ENCODE measurements at places on chromosomes 11 and 22.

DNA sequence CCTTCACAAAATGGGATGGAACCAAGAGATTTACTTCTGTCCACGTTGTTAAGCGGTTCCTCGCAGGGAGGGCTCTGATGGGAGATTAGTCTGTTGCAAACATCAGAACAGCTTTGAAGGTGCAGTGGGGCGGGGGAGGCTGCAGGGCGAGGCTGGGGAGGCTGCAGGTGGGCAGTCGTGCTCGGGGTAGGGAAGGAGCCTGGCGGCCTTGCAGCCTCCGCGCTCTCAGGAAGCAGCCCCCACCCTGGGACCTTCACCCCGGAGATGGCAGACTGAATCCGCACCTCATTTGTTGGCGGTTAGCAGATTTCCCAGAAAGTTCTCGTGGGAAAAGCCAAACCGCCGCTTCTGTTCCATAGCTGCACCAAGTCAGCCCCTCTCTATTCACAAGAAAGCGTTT lies 237.3 kb downstream of the BRD1 start:
- no peak for DNase-seq

DNA sequence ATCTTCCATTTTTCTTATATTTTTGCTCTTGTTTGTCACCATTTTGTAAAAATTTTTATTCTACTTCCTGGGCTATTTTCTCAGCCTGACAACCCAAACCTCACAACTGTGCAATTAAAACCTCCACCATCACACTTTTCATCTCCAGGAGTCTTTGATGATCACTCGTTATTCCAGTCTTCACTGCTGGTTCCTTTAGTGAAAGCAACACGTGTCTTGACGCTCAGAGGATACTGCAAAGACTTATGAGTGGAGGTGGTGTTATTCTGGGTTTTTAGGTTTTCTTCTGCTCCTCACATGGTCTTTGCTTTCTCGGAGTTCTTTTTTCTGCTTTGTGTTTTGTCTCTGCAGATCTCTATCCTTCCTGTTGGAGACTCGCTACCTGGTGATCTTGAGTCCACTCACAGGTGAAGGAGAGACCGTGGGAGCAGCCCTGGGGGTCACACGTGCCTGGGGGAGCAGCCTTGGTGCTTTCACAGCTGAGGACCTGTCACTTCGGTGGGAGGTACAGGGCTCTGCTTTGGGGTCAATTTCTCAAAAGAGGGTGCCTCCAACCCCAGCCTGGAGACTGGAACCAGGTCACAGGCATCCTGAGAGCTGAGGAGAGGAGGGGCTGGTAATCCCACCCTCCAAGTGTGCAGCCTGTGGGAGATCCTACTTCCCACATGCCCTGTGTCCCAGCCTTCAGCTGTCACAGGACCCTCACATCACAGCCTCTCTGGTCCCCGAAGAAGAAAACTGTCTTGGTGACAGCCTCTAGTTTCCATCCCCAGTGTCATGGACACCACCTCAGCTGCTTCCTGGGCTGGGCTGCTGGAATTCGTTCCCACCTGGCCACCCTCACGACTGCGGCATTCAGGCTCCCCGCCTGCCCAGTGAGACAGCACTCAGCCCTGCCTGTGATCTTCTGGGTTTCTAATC lies 11.0 kb downstream of the SULT4A1 start:
- DNase-seq = no peak

GRCh38 chr11:20457001-20457799 lies 69.7 kb downstream of the PRMT3 start:
- DNase-seq = no peak

DNA sequence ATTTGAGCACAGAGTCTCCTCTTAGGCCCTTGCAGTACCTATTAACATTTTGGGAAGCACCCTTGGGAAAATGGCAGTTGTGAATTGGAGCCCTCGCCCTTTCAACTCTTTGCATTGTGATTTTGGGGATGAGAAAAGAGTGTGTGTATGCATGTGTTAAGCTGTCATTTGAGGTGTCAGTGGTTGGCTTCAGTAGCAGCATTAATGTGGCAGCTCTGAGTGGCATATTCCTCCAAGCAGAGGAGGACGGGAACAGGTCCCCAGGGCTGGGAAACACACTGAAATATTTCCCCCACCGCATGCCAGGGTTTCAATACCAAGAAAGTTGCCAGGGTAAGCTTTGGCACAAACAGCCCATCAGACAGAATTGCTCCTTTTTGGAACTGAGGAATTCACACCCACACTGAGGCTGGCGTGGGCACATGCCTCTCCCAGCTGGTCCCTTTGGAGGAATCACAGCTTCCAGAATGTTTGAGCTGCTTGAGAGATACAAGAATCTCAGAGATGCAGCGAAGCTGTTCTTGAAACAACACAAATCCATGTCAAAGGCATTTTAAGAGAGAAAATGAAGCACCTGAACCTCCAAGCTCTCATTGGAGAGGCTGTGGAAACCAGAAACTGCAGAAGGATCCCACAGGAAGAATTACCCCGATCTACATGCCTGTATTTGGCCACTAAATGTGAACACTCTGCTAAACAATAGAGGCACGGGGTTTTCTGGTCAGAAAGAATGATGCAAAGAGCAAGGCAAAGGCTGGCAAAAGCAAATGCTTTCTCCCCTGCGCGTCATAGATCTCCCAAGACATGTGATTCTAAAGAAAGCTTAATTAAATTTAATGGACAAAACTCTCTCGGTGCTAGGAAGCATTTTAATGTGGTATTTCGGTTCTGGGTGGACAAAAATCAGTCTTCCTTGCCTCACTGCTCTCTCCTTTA lies 67.2 kb upstream of the RCN1 start:
- peak; percentile 40 for DNase-seq

- DNase-seq = no peak
Observed at GRCh38 chr11:132423266-132423665, 1052.9 kb downstream of the NTM start.

GRCh38 chr11:17810746-17811145 lies 76.2 kb downstream of the KCNC1 start:
- no peak for DNase-seq

DNA sequence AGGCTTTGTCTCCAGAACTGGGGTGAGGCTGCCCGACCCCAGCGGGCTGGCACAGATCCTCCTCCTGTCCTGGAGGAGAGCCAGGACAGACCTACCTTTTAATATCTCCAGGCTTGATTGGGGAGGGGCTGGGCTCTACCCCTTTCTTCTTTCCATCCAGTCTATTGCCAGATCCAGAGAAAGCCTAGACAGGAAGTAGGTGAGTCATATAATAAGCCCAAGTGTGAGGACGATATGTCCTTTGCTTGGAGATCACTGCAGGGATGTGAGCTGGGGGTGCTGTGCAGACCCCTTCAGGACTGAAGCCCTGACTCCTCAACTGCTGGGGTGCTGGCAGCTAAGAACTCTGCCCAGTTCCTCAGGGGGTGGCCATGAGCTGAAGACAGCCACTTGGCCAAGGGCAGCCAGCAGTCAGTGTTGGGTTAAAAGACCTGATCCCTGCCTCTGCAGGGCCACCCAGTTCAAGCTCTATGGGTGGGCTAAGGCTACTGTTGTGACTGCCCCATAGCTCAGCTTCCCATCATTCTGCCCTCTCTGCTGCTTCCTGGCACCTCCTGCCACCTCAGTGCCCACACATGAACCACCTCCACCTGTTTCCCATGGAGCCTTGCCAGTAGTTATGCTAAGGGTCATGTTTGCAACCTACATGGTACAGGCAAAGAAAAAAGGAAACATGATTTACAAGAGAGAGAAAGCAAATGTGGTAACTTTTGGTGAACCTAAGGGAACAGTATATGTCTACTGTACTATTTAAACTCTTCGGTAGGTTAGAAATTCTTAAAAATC lies 8.3 kb upstream of the C22orf39 start:
- no peak for DNase-seq

DNA sequence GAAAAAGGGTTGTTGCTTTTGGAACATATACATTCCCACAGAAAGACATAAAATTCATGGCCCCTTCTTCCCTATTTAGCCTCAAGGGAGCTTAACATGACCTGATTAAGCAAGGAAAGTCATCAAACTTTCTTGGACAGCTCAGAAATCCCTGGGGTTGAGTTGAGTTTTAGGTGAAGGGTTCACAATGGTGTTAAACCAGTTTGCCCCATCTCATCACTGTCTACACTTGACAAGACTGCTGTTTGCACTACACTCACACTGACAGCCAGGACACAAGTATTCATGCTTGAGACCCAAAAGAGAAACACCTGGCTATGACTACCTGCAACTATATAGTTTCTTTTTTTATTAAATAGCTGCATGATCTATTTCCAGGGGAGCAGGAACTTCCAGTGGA lies 209.8 kb upstream of the TMEM45B start:
- DNase-seq = no peak

DNA sequence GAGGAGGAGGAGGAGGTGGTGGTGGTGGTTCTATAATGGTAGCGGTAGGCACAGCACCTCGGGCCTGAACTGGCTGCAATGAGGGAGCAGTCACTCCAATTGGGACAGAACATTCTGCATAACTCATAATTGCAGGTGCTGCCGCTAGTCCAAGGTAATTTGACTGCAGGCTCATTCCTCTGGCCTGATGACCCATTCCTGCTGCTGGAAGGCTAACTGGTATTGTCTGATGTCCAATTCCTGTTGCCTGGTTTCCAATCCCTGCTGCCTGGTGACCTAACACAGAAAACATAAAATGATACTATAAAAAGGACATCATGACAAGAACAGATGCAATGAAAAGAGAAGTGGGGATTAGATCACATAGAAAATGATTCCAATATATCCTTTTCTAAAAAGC lies 7.9 kb upstream of the AGBL2 start:
- no peak for DNase-seq

DNA sequence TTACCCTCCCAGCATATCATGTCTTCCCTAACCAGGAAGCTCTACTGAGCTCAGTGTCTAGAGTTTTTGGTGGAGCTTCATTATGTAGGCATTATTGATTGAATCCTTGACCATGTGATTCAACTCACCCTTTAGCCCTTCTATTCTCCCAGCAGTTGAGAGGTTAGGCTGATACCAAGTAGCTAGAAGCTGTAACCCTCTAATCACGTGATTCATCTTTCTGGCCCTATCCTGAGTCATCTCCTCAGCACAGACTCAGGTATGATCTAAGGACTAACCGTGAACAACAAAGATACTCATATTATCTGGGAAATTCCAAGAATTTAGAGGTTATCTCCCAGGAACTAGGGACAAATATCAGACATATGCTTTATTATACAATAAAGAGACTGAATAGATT lies 625.5 kb downstream of the JRKL start:
- no peak for DNase-seq

GRCh38 chr11:133988686-133989410 lies 32.1 kb upstream of the IGSF9B start:
- DNase-seq = no peak

GRCh38 chr11:18615628-18616392 lies 16.2 kb downstream of the MISFA start:
- no peak for DNase-seq

DNA sequence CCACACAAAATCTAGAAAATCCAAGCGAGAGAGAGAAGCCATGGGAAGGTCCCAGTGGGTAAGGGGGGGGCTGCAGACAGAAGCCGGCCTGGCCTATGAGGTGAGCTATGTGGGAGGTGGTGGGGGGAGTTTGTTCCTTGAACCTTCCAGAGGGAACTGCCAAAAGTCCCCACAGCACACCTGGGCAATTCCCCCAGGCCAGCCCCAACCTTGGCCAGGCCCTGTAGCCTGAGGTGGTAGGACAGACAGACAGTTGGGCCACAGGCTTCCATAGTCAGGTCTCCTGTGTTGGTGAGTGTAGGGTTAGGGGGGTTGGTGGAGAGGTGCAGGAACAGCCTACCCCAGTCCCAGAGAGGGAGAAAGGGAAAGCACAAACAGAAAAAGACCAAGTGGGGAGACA lies 39.0 kb downstream of the LMO1 start:
- no peak for DNase-seq

DNA sequence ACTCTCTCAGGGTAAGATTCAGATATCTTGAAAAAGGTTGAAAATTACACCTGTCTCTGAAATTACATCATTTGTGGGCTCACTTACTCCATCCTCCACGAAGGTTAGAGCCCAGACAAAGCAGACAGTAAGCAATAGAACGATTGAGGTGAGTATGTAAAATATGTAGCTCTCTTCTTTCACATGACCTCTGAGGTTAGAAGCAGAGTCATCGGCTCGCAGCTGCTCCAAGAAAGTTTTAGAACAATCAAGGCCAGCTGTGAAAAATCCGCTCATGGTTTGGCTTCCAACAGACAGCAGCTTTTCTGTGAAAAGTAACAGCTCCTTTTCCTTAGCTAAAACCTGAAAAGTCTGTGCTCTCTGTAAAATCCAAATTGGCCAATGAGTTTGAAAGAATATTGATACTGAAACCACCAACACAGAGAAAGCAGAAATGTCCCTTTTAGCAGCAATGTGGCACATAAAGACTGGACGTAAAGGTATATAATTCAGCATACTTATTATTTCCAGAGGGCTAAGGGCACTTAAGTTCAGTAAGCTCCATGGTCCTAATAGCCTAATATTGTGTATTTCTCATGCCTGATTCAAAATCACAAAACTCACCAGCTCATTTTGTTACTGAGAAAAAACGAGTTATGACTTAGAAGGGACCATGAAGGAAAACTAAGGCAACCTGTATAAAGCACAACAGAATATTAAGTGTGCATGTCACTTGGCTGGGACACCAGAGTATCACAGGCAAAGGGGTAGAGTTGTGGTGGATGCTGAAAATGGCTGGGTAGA lies 78.2 kb downstream of the FAM76B start:
- no peak for DNase-seq

GRCh38 chr11:15884777-15885540 lies 471.4 kb downstream of the SOX6 start:
- DNase-seq = no peak

DNA sequence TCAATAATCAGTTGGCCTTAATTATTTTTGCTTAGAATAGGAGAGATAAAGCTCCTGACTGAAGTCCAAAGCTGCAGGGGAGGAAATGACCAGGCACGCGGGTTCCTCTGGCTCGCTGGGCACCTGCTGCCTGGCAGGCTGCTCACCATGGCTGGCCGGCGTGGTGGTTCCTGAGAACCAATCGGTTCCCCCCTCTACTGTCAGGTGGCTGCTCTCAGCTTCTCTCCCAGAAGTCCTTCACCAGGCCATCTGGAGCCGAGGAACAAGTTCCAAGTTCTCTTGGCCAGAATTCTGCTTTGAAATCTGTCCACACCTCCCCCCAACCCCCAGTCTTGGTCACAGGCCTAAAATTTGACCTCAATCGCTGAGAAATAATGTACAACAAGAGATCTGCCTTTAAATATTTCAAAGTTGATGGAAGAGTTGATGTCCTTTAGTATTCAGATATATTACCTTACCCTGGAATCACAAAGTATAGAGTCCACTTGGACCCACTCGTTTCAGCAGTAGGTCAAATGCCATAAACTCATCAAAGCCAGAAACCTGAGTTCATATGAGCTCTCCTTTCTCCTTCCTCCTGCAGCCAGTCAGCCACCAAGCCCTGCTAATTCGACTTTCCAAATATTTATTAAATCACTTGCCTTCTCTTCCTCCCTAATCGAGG lies 25.2 kb downstream of the EXPH5 start:
- no peak for DNase-seq

- DNase-seq = no peak
Observed at GRCh38 chr22:24466716-24467328, 28.3 kb upstream of the UPB1 start.

- DNase-seq = no peak
Observed at GRCh38 chr22:42773167-42773566, 52.5 kb upstream of the A4GALT start.

GRCh38 chr22:44701824-44702478 lies at the start of gene PRR5:
Gene PRR5 (plus strand): TSS chr22:44702204. CDS start chr22:44702475, 271 bp downstream.
- DNase-seq = no peak

DNA sequence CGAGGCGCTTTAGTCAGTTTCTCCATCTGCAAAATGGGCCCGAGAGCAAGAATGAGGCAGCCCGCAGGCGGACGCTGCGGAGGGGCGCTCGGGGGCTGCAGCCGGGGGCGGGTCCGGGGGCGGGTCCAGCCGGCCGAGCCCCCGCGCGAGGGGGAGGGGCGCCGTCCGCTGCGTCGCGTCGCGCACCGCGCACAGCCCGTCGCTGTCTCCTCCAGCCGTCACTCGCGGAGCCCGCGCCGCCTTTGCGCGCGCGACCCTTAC lies 282 bp downstream of the PC start:
- DNase-seq = no peak
